ENCODE measurements at places on chromosomes 4 and X.

- DNase-seq: no peak
Measured at GRCh38 chrX:119648421-119648775, 42.2 kb upstream of the NKRF start.

GRCh38 chr4:103375278-103375677, 177.1 kb upstream of the CENPE start:
- DNase-seq: no peak

DNA sequence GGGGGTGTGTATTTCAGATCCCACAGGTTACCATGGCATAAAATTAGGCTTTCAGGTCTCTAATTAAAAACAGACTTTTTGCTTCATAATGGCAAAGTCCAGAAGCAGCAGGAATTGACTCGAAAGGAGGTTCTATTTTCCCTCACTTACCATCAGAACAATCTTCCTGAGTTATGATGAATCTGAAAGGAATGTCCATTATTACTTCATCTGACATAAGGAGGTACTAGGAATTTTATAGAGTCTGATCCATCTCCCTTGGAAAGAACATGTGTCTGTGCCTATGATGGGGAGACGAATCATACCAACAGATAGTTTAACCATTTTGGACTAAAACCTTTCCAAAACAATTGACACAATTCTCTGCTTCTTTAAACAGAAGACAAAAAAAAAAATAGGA, 206.3 kb upstream of the FGF13 start:
- DNase-seq: no peak

- no peak for DNase-seq
Measured at GRCh38 chr4:159504684-159505083, 401.8 kb downstream of the RAPGEF2 start.

GRCh38 chr4:152935631-152936445, at the start of gene FHDC1:
Gene FHDC1 (plus strand): TSS chr4:152936323. CDS start chr4:152943058, 6,735 bp downstream.
- DNase-seq: no peak

- no peak for DNase-seq
Measured at GRCh38 chr4:185958094-185958747, 110.7 kb upstream of the TLR3 start.

DNA sequence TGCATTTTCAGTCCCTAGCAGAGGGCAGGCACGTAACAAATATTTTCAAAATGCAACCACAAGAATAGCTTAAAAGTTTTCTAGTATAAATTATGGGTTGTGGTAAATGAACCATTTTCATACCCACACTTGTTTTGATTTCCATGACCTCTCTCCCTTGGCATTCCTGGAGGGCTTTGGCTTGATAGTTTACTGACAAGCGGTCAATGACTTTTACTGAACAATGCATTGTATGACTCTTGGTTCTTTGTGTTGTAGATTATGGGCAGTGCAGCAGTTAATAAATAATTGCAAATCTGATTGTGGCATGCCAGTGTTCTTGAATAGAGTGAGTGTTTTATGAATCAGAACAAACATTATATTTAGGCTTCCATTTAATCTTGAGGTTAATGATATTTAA, 285.2 kb upstream of the ARX start:
- DNase-seq: no peak

- DNase-seq: no peak
Measured at GRCh38 chrX:123822965-123823364, 36.9 kb upstream of the XIAP start.

DNA sequence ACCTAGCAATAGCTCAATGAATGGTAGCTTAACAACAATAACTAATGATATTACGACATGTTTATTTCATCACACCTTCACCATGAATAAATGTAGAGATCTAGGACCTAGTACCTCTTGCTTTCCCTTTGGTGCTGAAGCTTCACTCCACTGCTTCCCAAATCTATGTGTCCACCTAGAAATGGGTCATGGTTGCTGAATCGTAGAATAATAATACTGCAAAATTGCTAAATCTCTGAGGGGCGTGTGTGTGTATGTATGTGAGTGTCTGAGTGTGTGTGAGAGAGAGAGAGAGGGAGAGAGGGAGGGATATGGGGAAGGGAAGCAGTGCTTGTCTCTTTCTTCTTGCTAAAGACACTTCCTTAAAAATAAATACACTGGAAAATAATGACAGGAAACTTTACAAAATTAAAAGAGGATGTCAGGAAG, 109.3 kb upstream of the BMP2K start:
- no peak for DNase-seq

DNA sequence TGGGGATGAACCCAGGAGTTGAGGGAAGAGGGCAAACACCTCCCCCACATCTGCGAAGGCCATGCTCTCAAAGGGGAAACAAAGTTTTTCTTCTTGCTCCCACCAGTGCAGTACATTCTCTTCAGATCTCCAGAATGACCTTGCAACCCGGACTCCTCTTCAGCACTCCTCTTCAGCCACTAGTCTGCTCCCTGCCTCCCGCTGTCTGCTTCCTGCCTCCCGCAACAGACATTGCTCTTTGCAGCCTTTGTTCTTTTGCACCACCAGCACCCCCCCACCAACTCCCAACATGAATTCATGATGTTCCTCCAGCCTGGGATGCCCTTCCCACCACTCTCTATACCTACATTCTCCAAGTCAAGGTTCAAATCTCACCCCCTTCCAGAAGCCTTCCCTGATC, 32.1 kb downstream of the UTP14A start:
- DNase-seq: no peak

Measured in stimulated activated CD8-positive, alpha-beta memory T cell treated with anti-CD3 and anti-CD28 coated beads, Interleukin-7, amount 100 ng/mL, for 1 hour (primary cell).